NCI-H526 treated with DMSO at 0.1 percent for 48 hours (cell line): ENCODE measurements at places on chromosomes 1 and 21.
A peak's percentile ranks its signal among the peaks of the same experiment; 100 is the strongest.

DNA sequence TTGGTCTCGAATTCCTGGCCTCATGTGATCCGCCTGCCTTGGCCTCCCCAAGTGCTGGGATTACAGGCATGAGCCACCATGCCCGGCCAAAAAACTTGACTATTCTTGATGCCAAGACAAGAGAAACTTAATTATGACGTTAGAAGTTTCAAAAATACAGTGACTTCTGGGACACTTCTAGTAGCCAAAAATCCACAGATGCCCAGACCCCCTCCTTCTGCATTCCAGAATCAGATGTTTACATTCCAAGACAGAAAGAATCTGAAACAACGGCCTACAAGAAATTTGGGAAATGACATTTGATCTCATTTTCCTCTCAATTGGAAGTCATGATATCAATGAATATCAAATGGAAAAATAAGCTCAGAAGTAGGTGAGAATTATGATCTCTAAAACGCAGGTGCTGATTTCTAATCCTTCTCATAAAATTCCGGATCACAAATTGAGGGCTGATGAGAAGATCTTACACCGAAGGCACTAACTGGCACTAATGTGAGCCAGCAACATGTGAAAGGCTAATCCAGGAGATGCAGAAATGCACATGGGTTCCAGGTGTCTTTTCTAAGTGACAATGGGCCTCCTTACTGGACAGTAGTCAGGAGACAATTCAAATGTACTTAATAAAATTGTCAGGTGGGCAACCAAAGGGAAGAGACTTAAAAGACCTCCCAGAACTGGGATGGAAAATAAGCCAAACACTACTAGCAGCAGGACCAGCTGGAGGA lies 5.5 kb downstream of the RAB29 start:
- DNase-seq: no peak

DNA sequence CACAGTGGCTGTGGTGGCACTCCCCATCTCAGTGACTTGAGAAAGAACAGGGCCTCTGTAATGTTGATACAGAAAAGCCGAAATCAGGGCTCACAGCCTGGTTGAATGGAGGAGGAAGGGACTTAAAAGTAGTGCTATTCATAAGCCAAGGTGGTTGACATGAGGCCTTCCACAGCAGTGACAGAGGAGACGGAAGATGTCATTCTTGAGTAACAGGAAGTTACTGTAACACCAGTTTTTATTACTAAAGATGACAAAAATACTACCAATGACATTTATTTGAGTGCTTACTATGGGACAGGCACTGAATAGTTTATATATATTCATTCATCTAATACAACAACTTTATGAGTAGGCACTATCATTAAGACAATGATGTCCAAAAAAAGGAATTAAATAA lies 52.8 kb upstream of the GNG12 start:
- no peak for DNase-seq

DNA sequence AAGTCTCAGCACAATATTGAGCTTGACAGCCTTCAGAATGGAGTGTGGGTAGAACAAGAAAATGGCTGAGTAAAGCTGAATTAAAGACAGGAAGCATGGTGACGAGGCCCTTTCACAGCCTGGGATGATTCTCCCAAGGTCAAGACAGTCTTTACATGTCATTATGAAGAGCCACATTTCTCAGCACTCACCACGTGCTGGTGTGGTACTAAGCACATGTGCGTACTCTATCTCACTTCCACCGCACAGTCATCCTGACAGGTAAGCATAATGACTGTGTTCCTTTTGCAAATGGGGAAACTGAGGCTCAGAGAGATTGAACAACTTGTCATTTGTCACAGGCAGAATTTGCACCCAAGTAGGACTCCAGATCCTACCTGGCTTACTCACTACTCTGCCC lies 92.8 kb upstream of the COA6 start:
- no peak for DNase-seq

GRCh38 chr1:165890684-165891083 lies 63.3 kb downstream of the UCK2 start:
- no peak for DNase-seq

DNA sequence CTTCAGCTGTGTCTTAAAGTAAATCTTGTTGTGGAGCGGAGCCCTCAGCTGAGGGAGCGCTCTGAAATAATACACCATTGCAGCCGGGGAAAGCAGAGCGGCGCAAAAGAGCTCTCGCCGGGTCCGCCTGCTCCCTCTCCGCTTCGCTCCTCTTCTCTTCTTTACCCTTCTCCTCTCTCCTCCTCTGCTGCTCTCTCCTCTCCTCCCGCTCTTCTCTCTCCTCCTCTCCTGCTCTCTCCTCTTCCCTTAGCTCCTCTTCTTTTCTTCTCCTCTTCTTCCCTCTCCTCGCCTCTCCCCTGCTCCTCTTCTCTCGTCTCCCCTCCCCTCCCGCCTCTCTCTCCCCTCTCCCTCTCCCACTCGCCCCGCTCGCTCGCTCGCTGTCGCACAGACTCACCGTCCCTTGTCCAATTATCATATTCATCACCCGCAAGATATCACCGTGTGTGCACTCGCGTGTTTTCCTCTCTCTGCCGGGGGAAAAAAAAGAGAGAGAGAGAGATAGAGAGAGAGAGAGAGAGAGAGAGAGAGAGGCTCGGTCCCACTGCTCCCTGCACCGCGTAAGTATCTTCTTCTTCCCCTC lies at the start of gene PROX1:
PROX1 (plus strand) TSS at position 47 of the 580 bp plus-strand sequence. CDS start 8,563 bp downstream, outside the sequence.
- DNase-seq: peak; percentile 71

GRCh38 chr1:3510136-3510955 lies 55.9 kb downstream of the ARHGEF16 start:
- no peak for DNase-seq

- peak; percentile 40 for DNase-seq
Observed at GRCh38 chr21:43361127-43361492, 65.8 kb downstream of the SIK1 start.

DNA sequence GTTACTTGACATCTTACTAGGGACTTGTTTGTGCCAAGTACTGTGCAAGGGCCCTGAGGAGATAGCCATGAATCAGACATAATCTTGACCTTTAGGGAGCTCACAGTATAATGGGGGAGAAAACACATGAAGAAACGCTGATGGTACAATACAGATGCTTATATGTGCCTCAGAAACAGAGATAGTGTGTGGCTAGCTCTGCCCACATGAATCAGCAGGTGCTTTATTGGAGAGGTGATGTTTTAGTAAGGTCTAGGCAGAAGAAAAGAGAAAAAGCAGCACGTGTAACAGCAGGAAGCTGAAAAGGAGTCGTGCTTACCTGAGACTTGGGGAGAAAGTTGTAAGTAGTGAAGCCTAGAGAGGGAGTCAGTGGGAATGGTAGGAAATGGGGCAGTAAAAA lies 60.6 kb upstream of the LMO4 start:
- no peak for DNase-seq

- DNase-seq: no peak
Observed at GRCh38 chr1:9530320-9530719, 8.9 kb upstream of the SLC25A33 start.

- no peak for DNase-seq
Observed at GRCh38 chr1:20574686-20575540, 14.0 kb upstream of the CDA start.

- DNase-seq: no peak
Observed at GRCh38 chr1:9291914-9292360, 757 bp upstream of the SPSB1 start.

- no peak for DNase-seq
Observed at GRCh38 chr1:9235096-9235459, 504 bp downstream of the H6PD start.

- peak; percentile 36 for DNase-seq
Observed at GRCh38 chr1:8424539-8425116, 106.7 kb downstream of the SLC45A1 start.

DNA sequence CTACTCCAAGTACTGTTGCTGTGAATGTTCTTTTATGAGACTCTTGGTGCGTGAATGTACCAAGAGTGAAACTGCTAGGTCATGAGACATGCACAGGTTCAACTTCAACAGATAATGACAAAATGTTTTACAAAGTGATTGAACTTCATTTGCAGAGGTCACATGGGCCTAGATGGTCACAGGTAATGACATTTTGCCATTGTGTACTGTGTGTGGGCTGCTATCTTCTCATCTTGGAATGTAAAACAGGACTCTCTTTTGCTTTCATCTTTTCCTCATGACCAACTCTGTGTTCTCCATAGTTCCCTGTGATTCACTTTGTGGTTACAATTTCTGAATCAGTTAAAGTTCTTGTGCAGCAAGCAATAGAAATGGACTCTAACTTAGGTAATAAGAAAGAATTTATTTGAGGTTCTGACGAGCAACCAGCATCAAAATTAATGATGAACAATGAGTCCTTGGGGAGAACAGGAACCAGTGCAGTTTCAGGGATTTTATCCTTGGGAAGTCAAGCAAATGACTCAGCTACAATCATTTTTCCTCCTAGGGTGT lies 16.2 kb upstream of the TSNAX start:
- DNase-seq: no peak

DNA sequence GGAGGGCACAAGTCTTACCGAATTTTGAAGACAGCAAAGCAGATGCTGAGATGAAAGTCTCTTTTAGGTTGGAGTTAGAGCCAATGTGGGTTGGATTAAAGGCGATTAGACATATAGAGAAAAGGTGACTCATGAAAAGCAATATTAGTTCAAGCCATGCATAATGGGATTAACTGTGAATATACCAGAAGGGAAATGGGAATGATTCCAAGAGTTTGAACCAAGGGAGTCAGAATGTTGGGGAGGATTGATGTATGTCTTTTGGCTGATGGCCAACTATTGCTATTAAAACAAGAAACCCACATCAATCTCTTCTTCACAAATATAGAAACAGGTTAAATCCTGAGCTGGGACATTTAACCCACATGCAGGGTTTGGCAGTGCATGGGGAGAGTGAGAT lies 1.2 kb downstream of the HMGCS2 start:
- DNase-seq: no peak

DNA sequence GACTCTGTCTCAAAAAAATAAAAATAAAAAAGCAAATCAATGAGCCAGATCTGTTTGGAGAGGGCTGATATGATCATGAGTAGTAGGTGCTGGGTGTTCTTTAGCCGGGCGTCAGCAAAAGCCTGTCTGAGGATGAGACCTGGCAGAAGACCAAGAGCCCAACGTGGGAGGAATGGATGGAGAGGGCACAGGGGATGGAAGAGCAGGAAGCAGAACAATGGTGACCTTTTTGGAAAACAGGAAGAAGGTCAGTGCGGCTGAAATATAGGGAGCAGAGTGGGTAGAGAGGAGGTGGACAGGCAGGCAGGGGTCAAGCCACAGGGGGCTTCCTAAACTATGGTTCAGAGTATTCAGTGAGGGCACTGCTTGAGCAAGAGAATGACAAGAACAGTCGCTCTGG lies 30.9 kb downstream of the VWA5B1 start:
- DNase-seq: no peak

- DNase-seq: no peak
Observed at GRCh38 chr1:94079080-94079940, 41.6 kb downstream of the ABCA4 start.

GRCh38 chr1:36419569-36419968 lies 21.9 kb upstream of the LSM10 start:
- no peak for DNase-seq

- DNase-seq: no peak
Observed at GRCh38 chr1:170617591-170618330, 46.2 kb upstream of the PRRX1 start.

DNA sequence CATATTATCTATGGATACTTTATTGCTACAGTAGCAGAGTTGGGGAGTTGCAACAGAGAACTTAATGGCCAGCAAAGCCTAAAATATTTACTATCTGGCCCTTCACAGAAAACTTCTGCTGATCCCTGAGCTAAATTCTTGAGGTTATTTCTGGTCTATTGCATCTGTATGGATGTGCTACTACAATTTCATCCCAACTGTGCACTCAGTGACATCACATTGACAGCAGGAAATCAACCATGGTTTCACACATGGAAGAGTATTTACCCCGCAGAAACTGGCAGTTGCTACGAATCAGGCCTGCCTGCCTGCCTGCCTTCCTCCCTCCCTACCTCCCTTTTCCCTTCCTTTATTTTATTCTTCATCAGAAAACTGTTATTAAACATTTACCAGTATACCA lies 12.1 kb downstream of the CLCA2 start:
- DNase-seq: no peak

GRCh38 chr1:212219679-212220463 lies 65.3 kb upstream of the PPP2R5A start:
- no peak for DNase-seq

DNA sequence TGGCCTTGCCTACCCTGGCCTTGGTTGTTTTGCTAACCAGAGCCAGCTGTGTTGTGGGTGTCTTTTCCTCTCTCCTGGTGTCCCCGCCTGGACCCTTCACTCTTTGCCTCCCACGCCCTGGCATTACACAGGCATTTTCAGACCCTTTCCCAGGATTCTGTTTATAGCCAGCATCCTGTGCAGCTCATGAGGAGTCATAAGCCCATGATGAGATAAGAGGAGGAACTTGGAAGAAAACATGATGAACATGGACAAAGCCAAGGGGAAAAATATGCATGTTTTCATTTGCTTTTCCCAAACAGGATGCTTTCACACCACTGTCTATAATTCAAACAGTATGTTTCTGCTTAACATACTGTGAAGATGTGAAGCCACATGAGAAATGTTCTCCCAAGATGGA lies 18.7 kb upstream of the WARS2 start:
- no peak for DNase-seq

DNA sequence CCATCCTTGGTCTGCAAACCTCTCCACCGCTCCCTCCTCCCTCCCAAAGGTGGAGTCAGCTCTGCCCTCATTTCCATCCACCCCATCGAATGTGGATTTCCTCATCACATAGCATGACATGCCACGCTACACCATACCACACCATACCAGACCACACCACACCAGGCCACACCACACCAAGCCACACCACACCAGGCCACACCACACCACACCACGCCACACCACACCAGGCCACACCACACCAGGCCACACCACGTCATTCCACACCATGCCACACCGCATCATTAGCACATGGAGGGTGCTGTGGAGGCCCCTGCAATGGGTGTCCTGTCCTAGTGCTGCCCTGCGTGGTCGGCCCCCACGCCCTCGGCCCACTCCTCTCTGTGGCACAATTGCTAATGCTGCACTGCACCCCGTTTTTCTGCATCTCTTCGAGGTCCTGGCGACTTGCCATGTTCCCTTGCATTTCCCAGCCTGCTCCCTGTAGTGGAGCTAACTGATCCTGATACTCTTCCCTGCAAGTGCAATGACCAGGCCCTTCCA lies 11.3 kb downstream of the DFFB start:
- DNase-seq: no peak

DNA sequence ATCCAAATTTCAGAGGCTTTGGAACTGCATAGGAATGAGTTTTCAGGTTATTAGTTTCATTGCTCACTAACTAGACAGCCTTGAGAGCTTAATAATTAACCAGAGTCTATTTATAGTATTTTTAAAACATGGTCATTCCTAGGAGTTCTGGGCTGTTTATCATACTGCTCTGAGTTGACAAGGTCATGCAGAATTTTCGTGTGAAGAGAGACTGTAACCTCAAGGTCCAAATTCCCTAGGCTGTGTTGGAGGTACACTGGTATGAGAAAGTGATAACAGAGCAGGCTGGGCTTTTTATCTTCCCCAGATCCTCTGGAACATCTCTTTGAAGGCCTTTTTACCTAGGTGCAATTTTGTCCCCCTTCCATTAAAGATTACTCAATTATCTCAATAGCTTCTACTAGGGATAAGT lies 736.3 kb downstream of the LTN1 start:
- DNase-seq: no peak
